ENCODE measurements at places on chromosomes 16 and 17. TPM values are rescaled to one million over a fixed set of nuclear protein-coding genes. Genes with fewer than 3 reads are reported as not detected.

- no peak for DNase-seq
Observed at GRCh38 chr16:84423416-84423837, 55.1 kb downstream of the ATP2C2 start.

DNA sequence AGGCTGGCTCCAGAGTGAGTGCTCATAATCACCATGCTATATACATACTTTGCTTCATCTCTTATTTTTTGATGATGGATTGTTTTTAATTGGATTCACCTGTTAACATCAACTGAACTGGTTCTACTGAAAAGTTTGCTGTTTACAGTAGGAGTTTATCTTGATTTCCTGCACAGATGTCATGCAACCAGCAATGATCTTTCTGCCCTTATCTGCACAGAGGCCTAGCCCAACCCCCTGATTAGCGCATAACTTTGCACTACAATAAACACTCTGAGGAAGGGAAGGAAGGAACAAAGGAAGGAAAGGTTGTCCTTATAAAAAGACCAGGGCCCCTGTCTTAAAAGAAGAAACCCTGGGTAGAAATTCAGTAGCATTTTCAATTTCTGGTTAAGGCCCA, 152.9 kb downstream of the RGS9 start:
- no peak for DNase-seq

HSPB9 gene
- not detected for total RNA-seq

P2RX5 gene
- total RNA-seq, result not detected

DNA sequence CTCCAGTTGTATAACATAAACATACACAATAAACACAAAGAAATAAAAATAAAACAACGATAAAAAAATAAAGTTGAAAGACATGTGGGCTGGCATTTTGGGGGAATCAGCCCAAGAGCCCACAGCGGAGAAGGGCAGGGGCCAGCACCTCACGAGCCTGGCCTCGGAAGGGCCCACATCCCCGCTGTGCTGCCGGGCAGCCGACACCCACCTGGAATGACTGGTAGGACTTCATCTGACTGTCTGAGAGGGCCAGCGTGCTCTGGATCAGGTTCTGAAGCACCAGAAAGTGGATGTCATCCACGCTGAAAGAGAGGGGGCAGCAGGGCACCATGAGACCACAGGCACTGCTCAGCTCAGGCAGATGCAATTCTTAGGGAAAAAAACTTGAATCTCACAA, 73.5 kb downstream of the GTF3C1 start:
- DNase-seq, result no peak

DNA sequence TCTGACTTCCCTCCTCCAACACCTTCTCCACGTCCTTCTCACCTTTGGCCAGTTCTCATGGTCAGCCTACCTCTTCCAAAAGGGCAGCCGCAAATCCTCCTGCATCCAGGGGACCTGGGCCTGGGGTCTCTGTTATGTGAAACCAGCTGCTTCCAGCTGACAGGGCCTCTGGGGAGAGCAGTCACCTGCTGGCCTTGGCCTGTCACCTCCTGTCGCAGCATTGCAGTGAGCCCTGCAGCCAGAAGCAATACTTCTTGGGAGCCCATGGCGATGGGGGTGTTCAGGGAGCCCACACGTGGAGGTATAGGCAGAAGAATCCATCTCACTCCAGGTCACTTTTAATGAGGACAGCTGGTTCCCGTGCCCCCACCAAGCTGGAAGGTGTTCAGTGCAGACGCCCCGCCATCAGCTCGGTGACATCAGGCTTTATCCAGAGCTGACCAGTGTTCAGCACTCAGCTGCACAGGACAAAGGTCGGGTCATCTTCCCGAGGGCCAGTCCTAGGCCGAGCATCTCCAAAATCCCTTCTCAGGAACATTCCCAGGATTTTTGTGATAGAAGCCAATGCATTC, 1.7 kb upstream of the SLC47A2 start:
- DNase-seq, result no peak
